Fibroblast of skin of right quadriceps (primary cell): ENCODE measurements at places on chromosomes 4 and X.

DNA sequence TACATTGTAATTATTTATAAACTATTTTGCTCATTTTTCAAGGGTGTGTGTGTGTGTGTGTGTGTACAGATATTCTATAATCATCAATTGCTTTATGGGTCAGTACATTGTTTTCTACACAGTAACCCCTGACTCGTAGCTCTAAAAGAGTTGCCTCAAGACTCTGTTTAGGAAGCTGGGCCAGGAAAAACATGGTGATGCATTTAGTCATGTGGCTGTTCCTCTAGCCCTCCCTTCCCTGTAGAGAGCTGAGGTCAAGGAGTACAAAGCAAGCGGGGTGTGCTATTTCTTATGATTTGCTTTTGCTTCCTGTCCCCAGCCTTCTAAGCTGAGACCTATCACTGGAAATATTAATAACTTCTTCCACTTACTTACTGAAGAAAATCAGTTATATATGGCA is 34.8 kb upstream of the SPANXD start:
- peak; percentile 22 for DNase-seq

DNA sequence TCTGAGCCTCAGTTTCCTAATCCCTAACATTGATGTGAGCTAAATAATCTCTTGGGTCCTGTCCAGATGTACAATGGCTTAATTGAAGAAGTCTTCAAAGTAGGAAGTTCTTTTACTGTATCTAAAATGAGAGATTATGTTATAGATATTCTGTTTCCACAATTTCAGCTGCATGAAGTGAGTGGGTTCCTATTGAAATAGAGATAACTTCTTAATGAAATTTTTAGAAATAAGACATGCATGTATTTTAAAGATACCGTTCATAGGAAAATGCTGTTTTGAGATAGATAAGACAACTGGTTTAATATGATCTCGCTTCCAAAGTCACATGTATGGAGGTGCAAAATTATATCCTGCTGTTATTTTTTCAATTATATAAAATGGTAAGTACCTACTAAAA is 71.9 kb downstream of the CLDN22 start:
- DNase-seq, result no peak

DNA sequence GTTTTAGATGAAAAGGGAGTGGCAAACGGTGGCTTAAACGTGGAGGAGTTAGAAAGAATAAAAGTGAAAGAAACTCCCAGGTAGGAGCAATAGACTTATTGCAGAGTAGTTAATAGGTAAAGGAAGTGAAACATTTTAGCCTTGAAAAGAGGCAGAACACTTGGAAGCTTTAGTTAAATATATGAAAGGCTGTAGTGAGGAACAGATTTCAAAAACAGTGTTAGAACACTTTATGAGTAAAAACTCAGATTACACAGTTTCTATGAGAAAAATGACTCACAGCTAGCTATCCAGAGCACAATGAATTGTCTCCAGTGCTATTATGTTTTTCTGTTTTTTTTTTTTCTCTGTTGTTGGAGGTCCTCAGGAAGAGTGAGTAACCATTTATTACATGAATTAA is 45.8 kb downstream of the TACR3 start:
- no peak for DNase-seq

- DNase-seq, result no peak
Measured at GRCh38 chr4:138400066-138400465, 157.9 kb upstream of the SLC7A11 start.

DNA sequence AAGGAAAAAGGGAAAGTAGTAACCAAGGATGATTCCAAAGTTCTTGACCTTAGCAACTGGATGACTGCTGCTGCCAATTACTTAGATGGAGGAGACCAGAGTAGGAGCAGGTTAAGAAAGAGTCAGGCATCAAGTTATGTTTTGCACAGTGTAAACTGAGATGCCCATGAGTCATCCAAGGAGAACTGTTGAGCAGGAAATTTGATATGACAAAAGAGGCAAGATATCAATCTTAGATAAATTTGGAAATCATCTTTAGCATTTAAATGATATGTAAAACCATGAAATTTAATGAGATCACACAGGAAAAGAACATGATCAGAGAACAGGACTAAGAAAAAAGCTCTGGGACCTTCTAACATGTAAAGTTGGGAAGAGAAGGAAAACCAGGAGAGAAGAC is 361.3 kb downstream of the OPHN1 start:
- peak; percentile 15 for DNase-seq

DNA sequence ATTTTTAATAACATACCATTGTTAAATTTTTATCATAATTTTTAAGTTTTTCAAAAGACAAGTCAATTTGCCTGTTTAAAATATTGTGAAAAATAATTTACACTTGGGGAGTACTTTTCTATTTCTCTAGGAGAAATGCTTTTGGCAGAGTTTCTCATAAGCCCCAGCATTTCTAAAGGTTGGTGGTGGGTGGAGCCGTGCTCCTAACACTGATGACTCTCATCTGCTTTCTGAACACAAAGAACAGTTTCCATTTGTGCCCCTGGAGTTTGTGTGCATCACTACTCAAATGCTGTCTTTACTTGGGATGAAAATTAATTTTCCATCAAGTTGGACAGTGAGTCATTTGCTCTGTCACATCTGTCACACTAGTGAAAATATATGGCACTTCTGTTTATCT is 57.6 kb downstream of the TNIP2 start:
- DNase-seq, result no peak
